Iris pigment epithelial cell (primary cell): ENCODE measurements at places on chromosomes 2 and 18.

DNA sequence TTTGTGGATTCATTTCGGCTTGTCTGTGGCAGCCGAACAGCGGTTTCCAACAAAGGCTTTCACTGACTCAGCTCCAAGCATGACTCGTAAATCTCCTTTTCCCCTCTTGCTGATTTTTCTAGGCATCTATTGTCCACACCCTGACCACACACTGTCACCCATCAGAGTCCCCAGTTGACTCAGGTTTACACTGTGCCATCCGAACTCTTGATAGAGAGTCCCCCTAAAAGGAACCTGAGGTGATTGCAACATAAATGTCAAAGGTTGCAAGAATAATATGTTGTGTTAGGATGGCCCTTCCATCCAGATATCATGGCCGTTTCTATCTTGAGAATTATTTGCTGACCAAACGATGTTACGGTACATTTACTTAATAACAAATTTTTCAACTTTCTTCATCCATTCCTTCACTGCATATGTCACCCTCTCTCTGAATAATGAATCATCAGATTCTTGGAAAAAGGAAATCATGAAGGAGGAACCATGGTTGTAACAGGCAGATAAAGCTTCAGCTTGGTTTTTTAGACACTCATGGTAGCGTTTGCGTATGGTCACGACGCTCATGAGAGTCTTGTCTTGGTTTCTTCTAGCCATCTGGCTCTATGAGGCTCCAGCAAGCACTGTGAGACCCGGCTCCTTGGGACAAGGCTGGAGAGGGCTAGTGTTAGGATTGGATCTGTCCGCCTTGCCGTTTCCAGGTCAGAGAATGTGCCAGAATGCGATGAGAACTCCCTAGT lies 72.1 kb downstream of the NPAS2 start:
- DNase-seq: peak; percentile 69

DNA sequence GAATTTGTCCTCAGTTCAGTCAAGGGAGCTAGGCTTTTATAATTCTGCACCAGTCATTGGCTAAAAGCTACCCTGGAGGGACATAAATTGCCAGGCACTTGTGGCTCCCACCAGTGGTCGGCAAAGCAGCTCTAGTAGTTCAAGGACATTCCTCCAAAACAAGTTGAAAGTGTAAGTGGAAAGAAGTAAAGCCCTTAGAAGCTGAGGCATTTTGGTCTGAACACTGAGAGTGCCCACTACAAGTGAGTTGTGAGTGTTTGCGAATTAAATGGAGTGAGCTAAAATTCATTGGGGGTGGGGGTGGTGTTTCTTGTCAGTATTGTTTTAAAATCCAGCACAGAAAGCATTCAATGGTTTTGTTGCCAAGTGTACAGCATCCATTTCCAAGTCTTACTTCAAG lies 879.9 kb upstream of the CDH2 start:
- DNase-seq: no peak

DNA sequence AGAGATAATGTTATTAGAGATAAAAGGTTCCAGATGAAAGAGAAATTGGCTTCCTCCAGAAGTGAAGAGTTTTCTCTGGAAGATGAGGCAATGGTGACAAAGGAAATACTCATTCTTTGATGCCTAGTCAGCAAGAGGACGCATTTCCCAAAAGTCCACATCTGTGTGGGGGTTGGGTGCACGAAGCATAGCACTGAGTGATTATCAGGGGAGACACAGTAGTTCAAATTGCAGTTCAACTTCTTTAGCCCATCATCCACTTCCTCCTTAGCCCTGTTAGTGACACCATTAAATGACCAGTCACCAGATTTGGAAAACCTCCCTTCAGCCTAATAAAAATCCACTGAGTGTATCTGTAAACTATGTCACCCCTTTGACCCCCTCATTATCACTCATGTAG lies 80.9 kb upstream of the PHLPP1 start:
- DNase-seq: peak; percentile 20

- DNase-seq: peak; percentile 45
Observed at GRCh38 chr2:41791523-41791922, 256.3 kb upstream of the PKDCC start.

GRCh38 chr18:77002496-77002895 lies 130.1 kb downstream of the MBP start:
- DNase-seq: no peak

DNA sequence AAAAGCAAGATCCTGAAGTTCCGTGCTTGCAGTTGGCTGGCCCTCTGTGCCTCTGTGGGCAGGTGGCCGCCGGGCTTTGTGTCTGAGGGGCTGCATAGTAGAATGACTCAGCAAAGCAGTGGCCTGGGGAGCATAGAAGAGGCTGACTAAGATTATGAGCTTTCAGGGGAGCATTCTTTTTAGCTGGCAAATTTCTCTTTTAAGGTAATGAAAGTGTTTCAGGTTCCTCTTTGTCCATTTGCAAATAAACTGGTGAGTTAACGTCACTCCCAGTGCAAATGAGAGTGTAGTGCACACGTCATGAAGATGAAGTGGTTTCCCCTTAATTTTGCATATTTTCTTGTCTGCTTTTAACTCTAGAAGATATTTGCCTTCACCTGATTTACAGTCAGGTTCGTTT lies 98.6 kb downstream of the BCL2L11 start:
- peak; percentile 24 for DNase-seq

DNA sequence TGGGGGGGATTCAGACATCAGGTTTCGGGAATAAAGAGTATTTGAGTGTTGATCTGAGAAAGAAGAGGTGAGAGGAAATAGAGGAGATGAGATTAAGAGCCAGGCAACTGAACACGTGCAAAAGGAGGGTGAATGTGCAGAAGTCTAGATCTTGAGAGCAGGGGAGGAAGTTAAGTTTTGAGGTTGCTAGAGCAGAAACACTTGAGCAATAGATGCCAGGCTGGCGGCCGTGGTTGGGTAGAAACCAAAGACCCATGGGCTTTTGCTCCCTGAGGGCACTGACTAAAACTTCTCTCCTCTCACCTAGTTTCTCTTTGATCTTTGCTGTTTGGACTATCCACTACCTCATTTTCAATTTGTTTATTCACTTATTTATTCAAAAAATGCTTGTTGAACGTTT lies 116.0 kb downstream of the CDC42EP3 start:
- DNase-seq: no peak

GRCh38 chr2:241344925-241345651 lies 11.0 kb upstream of the FARP2 start:
- DNase-seq: peak; percentile 76

DNA sequence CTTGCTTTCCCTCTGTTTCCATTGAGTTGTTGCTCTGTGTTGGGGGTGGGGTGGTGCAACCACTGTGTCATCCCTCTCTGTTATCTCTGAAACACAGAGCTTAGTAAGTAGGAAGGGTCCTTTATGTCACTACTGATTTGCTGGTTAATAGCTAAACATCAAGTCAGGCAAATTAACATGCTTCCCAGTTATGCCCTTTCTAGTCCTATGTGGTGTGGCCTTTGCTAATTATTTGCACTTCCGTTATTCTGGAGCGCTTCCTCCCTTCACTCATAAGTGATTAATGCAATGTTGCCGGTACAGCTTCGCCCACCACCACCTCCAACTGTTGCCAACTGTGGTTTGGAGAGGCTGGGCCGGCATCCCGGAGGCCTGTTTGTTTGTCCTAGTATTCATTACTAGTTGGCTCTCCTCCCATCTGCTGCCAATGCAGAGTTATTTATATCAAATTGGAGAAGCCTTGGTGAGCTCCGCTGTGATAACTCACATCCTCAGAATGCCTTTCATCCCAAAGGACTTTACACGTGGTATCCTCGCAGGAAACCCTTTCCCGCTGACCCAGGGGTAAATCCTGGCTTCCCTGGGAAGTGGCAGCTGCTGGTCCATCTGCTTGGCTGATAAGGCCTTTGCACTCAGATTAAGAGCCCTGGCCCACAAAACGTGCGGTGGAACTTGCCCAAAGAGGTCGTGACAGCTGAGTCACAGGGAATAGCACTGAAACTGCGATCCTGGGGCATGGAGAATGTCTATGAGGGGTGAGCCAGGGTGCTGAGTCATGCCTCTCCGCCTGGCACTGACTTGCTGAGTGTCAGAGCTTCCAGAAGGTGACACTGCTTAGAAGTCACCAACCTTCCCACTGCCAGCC lies 72.0 kb upstream of the ZCCHC2 start:
- DNase-seq: peak; percentile 71

- DNase-seq: no peak
Observed at GRCh38 chr2:58081000-58081399, 34.4 kb downstream of the VRK2 start.

DNA sequence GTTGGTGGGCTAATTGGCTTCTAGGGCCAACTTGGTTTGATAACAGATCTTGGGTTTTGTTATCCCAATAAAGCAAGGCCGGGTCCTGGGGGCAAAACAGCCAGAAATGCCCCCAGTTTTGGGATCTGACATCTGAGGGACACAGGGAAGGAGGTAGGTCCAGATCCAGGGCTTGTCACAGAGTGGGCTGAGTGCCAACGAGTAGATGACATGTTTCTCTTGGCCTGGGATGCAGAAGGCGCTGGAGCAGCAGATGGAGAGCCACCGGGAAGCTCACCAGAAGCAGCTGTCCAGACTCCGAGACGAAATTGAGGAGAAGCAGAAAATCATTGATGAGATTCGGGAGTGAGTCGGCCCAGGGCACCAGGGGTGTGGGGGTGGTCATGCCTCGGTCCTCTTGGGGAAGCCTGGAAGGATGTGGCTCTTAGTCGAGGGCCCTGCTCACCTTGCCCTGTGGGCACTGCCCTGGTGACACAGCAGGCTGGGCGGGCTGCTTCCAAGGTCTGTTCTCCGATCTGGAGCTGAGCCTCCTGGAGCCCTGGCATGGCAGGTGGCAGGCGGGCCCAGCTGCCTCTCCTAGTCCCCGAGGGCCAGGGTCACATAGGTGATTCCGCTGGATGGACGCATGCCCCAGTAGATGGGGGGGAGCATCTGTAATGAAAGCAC lies 40.2 kb upstream of the LYPD6B start:
- no peak for DNase-seq

DNA sequence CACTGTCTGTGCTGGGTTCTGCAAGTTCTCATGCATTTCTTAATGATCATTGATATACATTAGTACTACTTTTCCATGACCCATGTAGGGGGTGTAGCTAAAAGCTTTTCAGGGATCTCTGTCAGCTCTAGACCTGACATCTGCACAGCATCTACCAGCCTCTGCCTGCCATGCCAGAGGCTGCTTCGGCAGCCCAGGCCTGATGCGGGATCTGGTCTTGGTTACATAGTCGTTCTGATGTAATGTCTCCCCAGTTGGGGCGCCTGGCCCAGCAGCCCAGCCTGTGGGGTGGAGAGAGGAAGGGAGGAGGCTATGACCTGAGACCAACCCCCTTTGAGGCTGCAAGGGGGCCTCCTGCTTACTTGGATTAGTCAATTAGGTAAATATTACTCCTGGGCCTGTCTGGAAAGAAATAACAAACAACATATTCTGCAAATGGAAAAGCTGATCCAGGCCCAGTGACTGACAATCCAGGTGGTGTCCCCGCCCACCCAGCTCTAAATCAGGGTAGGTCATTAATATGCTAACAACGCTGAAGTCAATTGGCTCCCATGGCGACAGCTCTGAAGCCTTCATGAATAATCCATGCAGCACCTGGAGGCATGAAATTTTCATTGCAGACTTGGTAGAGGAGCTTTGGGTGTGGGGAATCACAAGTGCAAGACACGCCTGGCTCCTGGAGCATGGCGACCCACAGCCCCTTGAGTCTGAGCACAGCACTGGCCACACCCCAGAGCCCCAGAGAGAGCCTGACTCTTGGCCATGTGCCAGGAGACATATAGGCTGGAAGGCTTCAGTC lies 575.3 kb downstream of the CMPK2 start:
- no peak for DNase-seq

- no peak for DNase-seq
Observed at GRCh38 chr2:75574106-75574505, 13.4 kb upstream of the EVA1A start.

DNA sequence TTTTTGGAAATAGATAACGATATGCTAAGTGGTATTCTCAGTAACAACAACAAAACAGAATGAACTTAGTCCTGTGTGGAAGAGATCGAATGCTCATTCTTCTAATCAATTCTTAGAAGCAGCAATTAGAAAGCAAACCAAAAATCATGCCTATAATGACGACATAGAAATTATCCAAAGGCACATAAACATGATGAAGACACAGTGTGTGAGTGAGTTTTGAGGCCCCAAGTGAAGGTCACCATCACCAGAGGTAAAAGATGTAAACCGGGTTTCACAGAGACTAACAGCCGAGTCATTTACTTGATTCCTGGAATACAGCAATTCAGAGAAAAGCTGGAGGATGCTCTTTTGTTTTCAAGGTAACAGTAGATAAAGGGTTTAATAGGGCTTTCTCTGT lies 509.2 kb downstream of the TDRD15 start:
- DNase-seq: no peak

DNA sequence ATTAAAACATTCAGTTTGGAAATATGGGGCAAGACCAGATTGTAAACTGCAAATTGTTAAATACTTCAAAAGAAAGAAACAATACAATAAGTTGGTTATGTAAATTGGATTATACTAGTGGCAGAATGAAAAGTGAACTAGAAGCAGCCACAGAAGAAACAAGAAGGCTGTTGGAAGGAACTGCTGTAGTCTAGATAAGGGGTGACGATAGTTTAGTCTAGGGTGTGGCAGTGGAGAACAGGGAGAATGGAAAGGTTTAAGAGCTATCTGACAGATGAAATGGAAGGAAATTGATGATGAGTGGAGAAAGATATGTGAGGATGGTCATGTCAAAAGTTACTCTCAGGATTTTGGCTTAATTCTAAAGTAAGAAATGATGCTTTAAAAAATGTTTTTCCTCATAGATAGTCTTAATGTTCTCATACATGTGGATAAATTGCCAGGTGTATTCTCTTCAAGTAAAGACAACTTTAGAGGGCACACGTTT lies 179.7 kb downstream of the GPD2 start:
- DNase-seq: no peak

DNA sequence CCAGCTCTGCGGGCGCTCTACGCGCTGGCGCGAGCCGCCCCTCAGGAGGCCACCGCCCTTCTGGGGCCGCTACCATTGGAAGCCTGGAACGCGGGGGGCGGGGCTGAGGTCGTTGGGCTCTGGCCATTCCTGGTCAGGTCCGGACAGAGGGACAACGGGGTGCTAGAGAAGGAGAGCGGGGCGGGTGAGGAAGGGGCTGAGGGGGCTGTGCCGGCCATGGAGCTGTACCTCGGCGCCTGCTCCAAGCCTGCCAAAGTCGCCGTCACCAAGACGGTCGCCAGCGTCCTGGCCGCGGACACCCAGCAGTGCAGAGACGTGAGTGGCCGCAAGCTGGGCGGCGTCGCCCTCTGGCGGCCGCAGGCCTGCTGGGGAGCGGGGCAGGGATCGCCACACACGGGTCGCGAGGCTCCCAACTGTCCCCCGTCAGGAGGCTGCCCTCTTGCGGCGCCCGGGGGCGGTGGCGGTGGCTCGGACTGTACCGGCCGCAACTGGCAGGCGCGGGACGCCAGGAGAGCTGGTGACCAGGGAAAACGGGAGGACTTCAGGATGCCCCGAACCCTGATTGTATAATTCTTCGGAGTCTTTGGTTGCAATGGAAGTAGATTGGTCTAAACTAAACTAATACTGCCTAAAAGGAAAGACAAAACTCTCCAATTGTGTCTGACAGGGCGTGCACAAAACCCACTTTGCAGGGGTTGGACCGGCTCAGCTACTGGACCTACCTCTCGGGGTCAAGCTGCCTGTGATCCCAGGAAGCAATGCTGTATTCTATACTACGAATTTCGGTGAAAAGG lies at the start of gene FSIP2:
TSS of gene FSIP2 (plus strand) at position 126 of the 794 bp plus-strand sequence. CDS start at position 217, 91 bp downstream.
- peak; percentile 49 for DNase-seq

- DNase-seq: no peak
Observed at GRCh38 chr2:176147800-176148496, 3.4 kb upstream of the HOXD4 start.

- DNase-seq: no peak
Observed at GRCh38 chr18:66874812-66875474, 271.1 kb upstream of the CDH19 start.
